ENCODE measurements at places on chromosomes 5 and 9.

GRCh38 chr5:68709239-68709638 lies 384.6 kb upstream of the SLC30A5 start:
- no peak for DNase-seq

GRCh38 chr5:34551911-34552433 lies 104.2 kb upstream of the RAI14 start:
- DNase-seq = no peak

DNA sequence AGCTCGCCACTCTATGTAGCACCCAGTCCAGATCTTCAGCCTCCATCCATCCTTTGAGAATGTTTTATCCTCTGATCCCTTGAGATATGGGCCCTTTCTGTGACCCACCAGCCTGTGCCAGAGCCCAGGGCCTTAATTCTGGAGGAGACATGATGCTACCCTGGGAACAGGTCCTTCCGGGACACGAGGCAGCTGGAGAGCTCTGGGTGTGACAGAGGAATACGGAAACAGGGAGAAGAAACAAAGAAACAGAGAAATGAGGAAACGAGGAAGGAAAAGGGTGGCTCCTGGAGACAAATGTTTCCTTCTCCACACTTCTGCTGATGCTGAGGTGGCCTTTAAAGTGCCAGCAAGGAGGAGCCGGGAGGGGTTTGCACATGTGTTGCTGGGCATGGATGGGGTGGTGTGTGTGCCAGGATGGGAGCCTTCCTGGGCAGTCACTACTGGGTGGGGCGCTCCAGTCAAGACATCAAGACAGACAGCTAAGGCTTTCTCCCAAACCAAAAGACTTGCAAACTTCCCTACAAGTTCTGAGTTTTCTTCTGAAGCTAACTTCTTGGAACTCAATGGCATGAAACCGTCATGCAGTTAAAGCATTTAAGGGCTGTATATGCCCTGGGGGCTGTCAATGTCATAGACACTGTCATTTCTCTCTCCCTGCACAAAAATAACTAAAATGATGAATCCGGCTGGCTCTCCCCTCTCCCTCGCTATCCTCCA lies 22.8 kb upstream of the MARCHF6 start:
- DNase-seq = no peak

DNA sequence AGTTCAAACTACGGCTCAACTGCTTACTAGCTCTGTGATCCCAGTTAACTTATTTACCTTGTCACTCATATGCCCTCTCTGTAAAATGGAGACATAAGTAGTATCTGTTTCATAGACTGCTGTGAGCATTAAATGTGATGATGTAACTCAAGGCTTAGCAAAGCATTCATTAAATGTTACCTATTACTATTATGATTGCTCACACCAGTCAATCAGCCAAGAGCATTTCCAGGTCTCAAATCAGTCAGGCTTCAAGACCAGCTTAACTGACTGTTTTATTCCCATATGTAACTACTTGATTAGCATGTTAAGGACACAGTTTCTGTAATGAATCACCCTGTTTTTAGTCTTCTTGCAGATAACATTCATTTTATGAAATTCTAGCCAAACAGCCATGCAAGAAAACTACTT lies 413.3 kb downstream of the MLLT3 start:
- no peak for DNase-seq

GRCh38 chr5:65098393-65098792 lies 329.7 kb downstream of the CWC27 start:
- DNase-seq = no peak

DNA sequence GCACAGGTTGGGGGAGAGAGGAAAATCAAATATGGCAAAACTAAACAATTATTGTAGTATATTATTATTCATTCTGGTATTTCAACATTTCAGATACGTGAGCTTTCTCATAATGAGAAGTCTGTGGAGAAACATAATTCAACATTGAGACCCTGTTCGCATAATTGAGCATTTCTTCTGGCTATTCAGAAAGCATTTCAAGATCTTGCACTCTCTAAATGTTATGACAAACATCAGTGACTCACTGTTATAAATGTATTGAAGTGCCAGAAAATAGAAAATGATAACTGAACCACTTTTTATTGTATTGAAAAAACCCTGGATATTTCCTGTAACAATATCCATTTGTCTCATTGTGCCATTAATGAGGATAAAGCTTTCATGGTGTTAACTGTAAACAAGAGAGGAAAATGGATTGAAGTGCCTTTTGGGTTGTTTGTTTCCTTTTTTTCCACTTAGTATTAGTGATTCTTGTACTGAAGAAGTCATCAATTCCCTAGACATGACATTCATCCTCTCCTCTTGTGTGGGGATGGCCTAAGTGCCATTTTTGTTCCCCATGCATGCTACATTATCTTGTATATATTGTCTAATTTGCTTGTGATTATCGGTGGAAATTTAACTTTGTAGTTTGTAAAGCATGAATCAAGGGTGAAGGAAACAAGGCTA lies 124.6 kb downstream of the CAMK4 start:
- no peak for DNase-seq

GRCh38 chr5:96692441-96692840 lies 30.3 kb downstream of the CAST start:
- DNase-seq = no peak

- DNase-seq = no peak
Observed at GRCh38 chr5:135678640-135679268, 100.0 kb upstream of the CXCL14 start.

GRCh38 chr5:63201738-63202137 lies 623.1 kb downstream of the LRRC70 start:
- DNase-seq = no peak

- DNase-seq = no peak
Observed at GRCh38 chr5:55498457-55498856, 36.3 kb downstream of the PLPP1 start.

DNA sequence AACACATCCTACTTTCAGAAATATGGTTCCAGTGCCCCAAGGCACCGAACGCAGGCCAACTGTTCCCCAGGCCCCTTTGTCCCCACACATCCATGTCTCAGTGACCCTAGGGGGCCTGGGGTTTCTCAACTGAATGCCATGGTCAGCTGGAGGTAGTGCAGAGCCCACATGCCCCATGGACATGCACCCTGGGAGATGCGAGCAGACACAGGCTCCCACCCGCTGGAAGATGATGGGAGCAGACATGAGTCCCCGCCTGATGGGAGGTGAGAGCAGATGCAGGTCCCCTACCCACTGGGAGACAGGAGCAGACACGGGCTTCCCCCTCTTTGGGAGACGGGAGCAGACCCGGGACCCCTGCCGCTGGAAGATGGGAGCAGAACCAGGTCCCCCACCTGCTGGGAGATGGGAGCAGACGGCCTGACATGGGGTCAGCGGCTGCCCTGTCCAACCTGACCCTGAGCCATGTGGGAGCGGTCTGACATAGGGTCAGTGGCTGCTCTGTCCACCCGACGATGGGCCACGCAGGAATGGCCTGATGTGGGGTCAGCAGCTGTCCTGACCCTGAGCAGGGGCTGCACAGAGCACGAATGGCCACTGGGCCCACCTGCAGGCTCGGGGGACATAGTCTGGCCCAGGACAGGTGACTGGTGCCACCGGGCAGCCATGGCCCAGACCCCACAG lies 18.4 kb downstream of the ZDHHC11B start:
- peak; percentile 14 for DNase-seq

DNA sequence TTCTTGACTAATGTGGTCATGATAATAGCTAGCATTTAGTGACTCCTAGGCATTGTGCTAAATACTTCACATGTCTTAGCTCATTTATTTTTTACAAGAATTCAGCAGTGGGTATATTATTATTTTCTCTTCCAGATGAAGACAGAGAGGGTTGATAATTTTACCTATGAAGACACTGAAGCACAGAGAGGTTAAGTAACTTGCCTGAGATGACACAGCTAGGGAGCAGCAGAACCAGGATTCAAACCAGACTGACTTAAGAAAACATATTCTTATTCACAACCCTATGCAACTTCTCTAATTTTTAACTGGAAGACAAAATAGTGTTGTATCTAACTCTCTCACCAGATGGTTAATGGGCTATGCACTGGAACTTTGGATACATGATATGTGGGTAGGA lies 44.8 kb downstream of the NNT start:
- DNase-seq = no peak

GRCh38 chr5:608429-609370 lies 3.4 kb upstream of the CEP72 start:
- DNase-seq = no peak

DNA sequence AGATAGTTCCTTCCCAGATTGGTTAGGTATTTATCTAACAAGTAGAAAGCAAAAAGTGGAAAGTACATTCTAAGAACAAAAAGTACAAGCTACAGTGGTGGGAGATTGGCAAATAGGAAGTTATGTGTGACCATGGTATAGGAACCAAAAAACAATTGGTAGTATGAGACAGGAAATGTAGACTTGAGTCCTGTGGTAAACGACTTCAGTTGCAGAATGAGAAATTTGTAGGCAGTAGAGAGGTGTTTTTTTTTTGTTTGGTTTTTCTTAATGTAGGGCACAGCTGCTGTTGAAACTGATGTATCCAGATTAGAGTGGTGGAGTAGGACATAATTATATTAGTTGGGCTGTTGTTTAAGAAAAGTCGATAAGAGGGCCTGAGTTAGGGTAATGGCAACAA lies 72.0 kb downstream of the CCNH start:
- DNase-seq = no peak

- no peak for DNase-seq
Observed at GRCh38 chr9:122204055-122204454, 24.7 kb downstream of the LHX6 start.

DNA sequence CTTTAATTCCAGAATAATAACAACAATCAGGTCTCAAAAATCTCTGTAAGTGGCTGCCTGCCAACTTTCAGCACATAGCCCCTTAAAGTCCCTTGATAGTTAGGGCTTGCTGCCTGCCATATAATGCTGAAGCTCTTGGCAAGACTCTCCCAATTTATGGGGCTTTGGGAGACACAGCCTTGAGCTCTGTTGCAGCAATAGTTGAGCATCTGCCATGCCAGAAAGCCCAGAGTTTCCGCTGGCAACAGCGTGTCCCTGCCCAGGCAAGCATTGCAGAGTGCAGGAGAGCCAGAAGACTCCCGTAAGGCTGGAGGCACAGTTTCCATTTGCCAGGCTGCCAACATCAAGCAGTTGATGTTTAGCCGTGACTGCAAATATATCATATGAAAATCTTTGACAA lies 678.5 kb upstream of the NUDT12 start:
- no peak for DNase-seq

DNA sequence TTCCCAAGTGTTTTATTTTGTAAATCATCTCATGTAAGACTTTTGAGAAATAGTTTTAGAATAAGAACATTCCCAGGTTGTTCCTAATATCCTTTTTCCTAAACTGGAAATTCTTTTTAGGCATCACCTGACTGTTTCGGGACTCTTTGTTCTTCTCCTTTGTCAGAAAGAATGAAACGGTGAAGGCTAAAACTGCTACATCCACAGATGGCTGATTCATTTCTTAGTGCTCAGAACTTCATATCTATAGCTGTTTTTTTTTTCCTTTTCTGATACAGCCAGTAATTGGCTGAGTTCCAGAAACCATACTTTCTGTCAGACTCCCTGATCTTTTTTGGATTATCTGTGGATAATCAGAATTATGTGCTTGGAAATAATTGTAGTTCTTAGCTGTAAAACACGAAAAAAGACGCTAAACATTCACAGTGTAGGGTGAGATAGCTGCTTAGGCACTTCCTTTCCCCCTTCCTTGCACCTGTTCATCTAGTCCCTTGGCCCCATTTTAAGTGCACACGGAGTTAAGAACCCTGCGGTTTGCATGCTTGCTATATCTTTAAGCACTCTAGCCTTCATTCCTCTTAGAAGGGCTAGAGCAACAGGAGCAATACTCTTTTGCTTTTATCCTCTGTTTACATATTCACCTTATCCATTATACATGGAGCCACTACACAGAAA lies 283.9 kb downstream of the PJA2 start:
- DNase-seq = no peak

DNA sequence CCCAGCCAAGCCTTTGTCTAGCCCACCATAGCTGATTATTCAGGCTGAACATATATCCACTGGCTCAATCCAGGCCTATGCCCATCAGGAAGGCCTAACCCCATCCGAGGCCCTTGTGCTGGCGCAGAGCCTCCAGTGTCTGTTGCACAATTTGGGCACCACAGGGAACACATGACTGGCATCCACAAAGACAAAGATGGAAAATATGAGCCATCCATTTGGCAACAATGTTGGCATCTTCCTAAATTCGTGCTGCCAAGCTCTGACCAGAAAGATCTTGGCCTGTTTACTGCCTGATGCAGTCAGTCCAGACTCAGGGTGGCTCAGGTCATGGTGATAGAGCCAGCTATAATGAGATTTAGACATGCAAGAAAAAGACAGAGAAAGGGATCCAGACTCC lies 233.8 kb downstream of the PIK3R1 start:
- no peak for DNase-seq

DNA sequence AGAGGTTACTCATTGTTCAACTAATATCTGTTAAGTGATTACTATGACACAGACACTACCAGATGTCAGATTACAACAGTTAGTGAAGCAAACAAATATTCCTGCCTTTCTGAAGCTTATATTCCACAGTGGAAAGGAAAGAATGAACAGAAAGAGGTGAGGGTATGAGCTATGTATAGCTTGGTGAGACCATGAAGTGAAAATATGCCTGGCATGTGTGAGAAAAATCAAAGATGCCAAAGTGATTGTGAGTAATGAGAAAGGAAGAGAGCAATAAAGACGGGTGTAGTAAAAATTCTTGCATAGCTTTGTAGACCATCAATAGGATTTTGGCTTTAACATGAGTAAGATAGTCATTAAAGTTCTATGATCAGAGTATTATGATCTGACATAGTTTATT lies 734.5 kb upstream of the NUDT12 start:
- no peak for DNase-seq

DNA sequence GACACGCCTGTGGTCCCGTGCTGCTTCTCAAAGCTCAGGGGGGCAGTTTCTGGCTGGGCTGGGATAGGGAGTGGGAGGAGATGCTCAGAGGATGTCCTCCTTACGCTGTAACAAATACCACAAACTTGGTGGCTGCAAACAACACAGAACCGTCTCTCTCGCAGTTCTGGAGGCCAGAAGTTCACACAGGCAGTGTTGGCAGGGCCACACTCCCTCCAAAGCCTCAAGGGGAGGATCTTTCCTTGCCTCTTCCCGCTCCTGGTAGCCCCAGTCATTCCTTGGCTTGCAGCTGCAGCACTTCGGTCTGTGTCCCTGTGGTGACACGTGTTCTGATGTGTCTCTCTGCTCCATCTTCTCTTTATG lies 10.4 kb upstream of the ORM1 start:
- peak; percentile 8 for DNase-seq

DNA sequence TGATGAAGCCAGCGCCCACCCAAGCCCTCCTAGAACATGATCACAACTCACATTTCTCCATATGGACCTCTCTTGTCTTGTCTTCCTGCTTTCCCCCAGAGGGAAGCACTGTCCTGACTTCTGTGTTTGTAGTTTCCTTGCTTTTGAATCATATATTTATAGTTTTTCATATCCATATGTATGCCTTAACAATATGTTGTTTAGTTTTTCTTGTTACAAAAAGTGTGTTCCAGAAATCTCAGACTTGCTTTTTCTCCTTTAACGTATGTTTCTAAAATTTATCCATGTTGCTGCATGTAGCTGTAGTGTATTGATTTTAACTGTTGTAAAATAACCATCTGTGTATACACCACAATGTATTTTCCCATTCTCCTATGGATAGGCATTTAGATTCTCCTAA lies 182.0 kb upstream of the SMIM23 start:
- DNase-seq = no peak
